ENCODE measurements at places on chromosomes 5 and 9.
A peak's percentile ranks its signal among the peaks of the same experiment; 100 is the strongest.

- peak overlapping the region; percentile 42 for H3K27ac ChIP-seq
- no peak overlapping the region for H3K4me3 ChIP-seq
- H3K4me1 ChIP-seq, result peaks cover 61% of the 10 kb centered on the region
- no peaks in the 10 kb centered on the region for H3K27me3 ChIP-seq
- peaks cover 94% of the 10 kb centered on the region for H3K36me3 ChIP-seq
- no peak for DNase-seq
Measured at GRCh38 chr5:141567513-141568117, 51.2 kb downstream of the DIAPH1 start.

- H3K27ac ChIP-seq, result no peak overlapping the region
- H3K4me1 ChIP-seq, result no peaks in the 10 kb centered on the region
Measured at GRCh38 chr5:57831932-57832331, 349.3 kb upstream of the ACTBL2 start.

GRCh38 chr5:56093970-56094369 is 99.2 kb upstream of the IL6ST start:
- DNase-seq, result no peak
- H3K27me3 ChIP-seq, result no peaks in the 10 kb centered on the region
- no peak overlapping the region for H3K4me3 ChIP-seq
- peaks cover 4% of the 10 kb centered on the region for H3K4me1 ChIP-seq

DNA sequence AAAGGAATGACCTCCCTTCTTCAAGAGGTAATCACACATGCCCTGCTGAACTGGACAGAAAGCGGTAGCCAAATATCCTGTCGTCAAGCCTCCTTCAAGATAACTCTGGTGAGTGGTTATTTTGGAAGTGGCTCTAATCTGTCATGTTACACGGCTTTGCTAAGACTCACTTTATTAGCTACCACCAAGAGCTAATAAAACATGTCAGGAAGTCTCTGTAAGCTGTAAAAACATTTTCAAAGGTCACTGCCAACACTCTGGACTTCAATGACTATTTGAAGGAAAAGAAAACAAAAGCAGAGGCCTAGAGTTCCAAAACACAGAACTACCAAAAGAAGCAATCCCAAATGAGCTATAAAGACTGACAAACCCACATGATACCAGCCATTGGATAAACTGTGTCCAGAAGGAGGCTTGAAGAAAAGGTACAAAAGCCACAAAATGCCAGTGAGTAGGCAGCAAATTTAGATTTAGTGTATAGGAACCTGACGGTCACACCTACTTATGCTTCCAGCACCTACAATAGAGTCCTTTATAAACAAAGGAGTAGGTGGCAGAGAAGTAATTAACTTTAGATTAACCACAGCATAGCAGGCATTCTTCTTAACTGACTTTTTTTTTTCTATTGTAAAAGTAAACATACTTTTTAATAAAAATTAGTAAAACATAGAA is 97.3 kb upstream of the EQTN start:
- H3K36me3 ChIP-seq, result no peaks in the 10 kb centered on the region
- no peak overlapping the region for H3K27ac ChIP-seq
- no peak overlapping the region for H3K4me3 ChIP-seq
- peaks cover 16% of the 10 kb centered on the region for H3K4me1 ChIP-seq

DNA sequence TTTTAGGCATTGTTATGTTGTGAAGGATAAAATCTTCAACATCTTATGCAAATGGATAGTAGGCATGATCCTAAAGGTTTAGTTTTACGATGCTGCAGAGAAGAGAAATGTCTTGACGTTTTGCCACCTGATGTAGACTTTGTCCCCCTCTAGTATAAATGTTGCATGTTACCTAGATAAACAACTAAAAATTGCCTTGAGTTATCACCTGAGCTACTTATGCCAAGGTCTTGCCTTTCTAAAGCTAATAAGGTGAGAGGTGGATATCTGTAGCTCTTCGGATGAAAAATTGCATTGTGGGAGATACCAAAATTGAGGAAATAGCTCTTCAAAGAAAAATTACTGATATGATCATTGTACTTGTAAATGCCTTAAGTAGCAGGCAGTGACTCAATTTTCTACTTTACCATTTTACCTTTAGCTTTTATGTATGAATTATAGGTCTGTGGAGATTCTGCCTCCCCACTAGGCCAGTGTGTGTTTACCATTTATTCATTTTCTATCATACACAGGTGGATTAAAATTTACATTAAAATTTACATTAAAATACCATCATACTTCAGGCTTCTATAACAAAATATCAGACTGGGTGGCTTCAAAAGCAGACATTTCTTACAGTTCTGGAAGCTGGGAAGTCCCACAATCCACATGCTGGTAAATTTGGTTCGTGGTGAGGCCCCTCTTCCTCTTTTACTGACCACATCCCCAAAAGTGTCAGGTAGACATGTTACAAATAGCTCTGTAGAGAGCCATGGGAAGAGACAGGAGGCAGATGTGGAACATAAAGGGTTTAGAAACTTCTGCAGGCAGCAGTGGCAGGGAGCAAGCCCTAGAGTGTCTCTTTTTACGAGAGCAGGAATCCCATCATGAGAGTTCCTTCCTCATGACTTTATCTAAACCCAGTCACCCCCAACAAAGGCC is 100.7 kb upstream of the ERBIN start:
- no peaks in the 10 kb centered on the region for H3K27me3 ChIP-seq
- DNase-seq, result no peak
- H3K27ac ChIP-seq, result no peak overlapping the region
- no peaks in the 10 kb centered on the region for H3K4me1 ChIP-seq
- H3K4me3 ChIP-seq, result no peak overlapping the region

- H3K4me3 ChIP-seq, result no peak overlapping the region
- no peak for DNase-seq
- no peak overlapping the region for H3K27ac ChIP-seq
- peaks cover 6% of the 10 kb centered on the region for H3K4me1 ChIP-seq
Measured at GRCh38 chr5:172827841-172828240, 6.2 kb upstream of the ERGIC1 start.

- peak; percentile 89 for DNase-seq
- no peaks in the 10 kb centered on the region for H3K36me3 ChIP-seq
- peaks cover 46% of the 10 kb centered on the region for H3K4me1 ChIP-seq
- H3K4me3 ChIP-seq, result peak overlapping the region; percentile 59
- peak overlapping the region; percentile 91 for H3K27ac ChIP-seq
- peaks cover 16% of the 10 kb centered on the region for H3K27me3 ChIP-seq
Measured at GRCh38 chr5:160311491-160312133, 752 bp downstream of the CCNJL start.

DNA sequence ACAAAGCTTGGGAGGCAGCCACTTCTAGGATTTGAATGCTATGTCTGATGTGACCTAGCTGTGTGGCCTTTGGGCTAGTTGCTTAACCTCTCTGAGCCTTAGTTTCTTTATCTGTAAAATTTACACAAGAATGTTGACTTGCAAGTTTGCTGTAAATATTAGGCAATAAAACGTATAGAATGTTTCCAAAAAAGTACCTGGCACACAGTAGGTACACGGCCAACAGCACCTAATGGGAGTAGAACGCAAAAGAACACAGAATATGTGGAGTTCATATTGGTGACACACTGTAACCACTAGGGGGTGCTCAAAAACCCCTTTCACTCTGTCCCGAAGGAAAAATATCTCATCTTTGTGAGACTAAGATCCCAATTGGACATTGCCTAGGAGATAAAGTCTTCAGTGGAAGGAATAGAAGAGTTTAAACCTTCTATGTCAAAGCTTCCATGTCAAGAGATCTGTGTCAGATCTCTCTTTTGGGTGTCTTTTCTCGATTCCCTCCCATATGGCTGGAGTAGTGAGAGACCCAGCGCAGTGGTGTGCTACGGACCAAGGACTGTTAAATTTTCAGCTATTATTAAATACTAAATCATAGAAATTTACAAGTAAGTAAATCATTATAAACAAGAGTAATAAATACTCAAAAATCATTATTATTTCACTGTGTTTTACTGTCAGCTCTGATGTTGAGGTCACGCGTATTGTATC is 145.4 kb upstream of the RAD23B start:
- no peaks in the 10 kb centered on the region for H3K4me1 ChIP-seq
- no peaks in the 10 kb centered on the region for H3K27me3 ChIP-seq
- no peak overlapping the region for H3K27ac ChIP-seq
- no peak overlapping the region for H3K4me3 ChIP-seq

GRCh38 chr9:110104261-110104809 is 103.6 kb downstream of the C9orf152 start:
- H3K36me3 ChIP-seq, result no peaks in the 10 kb centered on the region
- H3K27me3 ChIP-seq, result no peaks in the 10 kb centered on the region
- no peak for DNase-seq
- H3K4me1 ChIP-seq, result peaks cover 53% of the 10 kb centered on the region
- no peak overlapping the region for H3K27ac ChIP-seq

DNA sequence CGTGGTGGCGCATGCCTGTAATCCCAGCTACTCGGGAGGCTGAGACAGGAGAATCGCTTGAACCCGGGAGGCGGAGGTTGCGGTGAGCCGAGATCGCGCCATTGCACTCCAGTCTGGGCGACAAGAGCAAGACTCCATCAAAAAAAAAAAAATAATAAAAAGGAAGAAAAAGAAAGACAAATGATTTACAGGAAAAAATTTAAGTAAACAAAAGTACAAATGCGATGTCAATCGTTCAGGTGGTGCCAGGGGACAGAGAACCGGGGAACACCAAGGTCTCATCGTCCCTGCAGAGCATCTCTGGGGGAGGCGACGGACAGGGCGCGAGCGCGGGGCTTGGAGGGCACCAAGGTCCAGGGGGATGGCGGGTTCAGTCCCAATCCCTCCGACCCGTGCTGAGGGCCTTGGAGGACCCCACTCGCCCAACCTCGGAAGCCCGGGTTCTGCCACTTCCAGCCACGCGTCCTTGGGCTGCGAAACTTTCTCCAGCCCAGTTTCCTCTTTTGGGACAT is 607 bp upstream of the HNRNPAB start:
- peaks cover 15% of the 10 kb centered on the region for H3K4me1 ChIP-seq
- H3K27ac ChIP-seq, result peak overlapping the region; percentile 80
- no peaks in the 10 kb centered on the region for H3K36me3 ChIP-seq
